ENCODE measurements at places on chromosomes 11 and 22.

- no peak for DNase-seq
Observed at GRCh38 chr11:60347084-60347797, 20.2 kb downstream of the MS4A6E start.

DNA sequence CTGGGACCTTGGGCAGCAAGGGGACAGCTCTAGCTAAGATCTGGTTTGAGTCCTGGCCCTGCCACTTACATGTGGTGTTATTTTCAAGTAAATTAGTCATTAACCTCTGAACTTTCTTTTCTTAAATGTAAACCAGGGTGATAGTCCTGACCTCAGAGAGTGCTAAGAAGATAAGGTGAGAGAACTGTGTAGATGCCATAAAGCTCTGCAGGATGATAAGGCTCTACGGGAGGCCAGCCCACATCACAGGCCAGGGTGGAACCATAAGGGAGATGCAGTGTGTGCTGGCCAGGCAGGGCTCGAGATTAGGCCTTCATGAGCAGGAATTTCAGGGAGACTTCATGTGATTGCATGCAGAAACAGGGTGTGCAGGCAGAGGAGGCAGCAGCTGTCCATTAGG is 24.2 kb downstream of the NECTIN1 start:
- DNase-seq, result no peak

DNA sequence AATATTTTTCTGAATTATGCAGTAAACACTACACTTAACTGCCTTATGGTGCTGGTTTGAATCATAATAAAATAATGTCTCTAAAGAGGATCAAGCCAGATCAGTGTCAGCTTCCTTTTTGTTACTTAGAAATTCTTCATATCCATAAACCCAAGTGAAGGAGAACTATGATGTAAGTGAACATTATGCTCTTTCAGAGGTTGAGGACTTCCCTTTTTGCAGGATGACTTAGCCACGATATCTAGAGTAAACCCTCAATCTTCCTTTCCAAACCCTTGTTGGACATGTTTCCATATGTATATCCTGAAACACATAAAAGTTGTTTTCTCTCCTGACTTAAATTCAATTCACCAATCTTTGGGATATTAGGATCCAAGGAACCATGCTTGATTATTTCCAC is 19.1 kb downstream of the OR8D1 start:
- no peak for DNase-seq

GRCh38 chr22:35746946-35747703 is 29.5 kb downstream of the APOL5 start:
- no peak for DNase-seq

DNA sequence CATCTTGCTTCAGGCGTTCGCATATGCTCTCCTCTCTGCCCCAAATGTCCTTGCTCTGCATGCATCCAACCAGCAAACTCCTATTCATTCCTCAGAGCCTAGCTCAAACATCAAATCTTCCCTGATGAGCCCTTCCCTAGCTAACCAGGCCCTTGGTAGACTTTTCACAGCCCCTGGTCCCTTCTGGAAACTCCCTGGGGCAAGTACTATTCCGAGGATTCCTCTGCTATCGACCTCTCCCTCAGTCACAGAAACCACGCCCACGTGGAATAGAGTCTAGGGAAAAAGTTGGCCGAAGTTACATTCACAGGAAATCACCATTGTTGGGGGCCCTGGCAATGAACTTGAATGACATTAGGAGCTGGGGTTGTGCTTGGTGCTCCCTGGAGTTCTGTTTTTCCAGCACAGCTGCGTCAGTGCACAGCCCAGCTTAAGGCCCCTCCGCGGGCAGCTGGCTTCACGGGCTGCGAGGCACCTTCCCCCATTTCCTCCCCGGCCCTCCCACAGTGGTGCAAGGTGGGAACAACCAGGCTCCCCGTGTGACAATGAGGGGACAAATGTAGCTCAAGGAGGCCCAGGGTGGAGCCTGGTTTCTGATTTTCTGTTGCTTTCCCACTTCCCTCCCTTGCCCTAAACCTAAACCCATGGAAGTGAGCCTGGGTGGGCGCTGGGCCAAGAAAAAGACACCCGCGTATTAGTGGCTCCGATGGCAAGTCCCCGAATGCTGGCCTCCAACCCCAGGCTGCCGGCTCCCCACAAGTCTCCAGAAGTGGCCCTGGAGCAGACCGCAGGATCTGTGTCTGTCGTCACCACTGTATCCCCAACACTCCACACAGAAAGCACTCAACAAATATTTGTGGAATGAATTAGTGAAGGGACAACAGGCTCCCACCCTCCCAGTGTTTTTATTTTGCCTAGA is 4.3 kb upstream of the ATP5MGL start:
- no peak for DNase-seq

DNA sequence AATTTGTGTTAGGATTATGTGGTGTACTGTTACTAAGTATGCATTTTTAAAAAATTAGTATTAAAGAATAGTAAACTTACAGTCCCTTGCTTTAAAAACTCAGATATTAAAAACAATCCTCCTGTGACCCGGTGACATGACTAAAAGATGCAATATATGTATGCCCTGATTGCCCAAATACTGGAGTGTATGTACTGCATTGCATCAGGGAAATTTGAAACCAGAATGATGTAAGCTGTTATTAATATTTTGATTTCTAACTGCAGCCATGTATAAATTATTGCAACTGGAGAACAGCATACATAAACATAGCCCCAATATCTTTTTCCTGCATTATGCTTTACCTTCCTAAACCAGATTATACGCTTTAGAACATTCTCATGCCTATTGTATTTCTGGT is 3.7 kb upstream of the HSPA8 start:
- no peak for DNase-seq

DNA sequence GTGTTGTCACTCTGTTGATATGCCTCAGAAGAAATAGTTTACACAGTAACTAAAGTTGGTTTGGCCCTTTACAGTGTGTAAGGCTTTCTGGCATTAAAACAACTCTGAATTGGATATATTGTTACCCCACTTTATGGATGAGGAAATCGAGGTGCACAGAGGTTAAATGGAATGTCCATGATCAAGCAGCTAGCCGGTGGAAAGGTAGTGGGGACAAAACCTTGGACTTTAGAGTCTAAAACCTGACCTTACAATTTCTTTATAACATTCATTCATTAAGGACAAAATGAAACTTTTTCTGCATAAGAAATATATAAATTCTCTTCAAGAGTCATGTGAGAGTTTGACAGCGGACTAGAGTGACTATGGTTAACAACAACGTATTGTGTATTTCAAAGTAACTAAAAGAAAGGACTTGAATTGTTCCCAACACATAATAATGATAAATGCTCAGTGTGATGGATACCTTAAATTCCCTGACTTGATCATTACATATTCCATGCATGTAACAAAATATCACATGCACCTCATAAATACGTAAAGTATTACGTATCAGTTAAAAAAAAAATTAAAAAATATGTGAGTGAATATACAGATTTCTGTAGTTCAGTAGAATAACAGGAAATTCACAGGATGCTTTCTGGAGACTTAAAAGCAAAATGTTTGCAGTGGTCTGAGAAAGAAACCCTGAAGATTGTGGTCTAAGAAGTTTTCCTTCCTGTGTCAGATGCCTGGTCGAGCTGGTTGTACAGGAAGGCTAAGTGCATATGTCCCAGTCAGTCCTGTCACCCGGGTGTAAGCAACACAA is 51.0 kb downstream of the TEAD1 start:
- no peak for DNase-seq

DNA sequence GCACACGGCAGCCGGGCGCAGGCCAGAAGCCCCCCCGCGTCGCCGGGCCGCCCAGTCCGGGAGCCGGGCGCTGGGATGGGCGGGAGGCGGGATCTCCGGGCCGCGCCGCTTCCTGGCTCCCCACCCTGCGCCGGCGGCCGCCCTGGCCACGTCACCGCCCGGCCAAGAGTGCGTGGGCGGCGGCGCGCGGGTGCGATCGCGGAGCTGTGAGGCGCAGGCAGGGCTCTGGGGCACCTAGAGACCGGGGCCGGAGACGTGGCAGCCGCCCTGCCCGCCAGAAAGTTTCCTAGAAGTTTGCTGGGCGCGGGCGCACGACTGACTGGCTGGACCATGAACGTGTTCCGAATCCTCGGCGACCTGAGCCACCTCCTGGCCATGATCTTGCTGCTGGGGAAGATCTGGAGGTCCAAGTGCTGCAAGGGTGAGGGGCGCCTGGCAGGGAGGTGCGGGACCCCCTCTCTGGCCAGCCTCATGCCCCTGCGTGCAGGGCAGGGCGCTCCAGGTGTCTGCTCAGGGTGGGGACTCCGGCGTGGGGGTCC is at the start of gene KDELR3:
TSS of gene KDELR3 (plus strand) at position 193 of the 539 bp plus-strand sequence. CDS start at position 331, 138 bp downstream.
- DNase-seq, result no peak

DNA sequence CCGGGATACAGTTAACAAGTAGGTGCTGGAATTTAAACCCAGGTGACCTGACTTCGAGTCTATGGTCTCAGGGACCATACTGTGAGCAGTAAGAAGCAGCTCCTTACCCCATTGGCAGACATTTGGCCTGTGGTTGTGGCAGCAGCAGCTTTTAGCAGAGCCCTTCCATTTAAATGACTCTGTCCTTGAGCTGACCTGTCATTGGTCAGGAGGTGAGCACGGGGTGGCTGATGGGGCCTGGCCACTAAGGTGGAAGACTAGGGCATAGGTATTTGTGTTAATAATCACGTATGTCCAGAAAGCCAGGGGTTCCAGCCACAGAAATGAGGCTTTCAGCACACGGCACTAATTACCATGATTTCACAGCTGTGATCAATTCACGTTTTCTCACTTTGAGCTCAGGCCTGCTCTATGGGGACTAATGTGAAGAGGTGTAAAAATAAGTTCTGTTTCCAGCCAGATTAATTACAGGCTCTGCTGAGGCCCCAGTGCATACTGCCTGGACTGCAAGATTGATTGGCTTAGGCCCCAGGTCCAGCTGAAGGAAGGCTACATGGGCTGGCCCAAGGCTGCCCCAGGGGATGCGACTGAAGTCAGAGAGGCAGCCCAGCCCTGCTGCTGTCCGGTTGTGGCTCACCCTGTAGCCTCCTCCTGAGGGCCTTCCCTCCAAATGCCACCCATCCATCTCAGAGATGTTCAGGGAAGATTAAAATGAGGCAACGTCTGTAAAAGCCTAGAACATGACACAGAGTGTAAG is 76.0 kb downstream of the FDX1 start:
- DNase-seq, result no peak

DNA sequence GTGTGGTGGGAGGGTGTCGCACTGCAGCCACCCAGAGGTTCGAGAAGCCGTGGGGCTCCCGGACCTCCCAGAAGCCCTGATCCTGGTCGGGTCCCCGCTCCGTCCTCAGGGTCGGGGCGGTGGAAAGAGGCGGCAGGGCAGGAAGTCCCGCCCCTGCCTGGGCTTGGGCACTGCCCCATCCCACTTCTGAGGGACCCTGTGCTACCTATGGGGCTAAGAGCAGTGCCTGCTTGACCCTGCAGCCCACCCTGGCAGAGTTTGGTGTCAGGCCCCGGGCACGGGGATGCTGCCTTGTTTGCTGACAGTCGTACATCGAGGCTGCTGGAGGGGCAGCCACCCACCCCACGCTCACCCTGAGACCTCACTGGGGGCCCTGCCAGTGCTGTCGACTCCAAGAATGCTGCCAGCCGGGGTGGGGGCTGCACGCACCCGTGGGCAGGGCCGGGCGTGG is 19.4 kb downstream of the RNH1 start:
- DNase-seq, result no peak

DNA sequence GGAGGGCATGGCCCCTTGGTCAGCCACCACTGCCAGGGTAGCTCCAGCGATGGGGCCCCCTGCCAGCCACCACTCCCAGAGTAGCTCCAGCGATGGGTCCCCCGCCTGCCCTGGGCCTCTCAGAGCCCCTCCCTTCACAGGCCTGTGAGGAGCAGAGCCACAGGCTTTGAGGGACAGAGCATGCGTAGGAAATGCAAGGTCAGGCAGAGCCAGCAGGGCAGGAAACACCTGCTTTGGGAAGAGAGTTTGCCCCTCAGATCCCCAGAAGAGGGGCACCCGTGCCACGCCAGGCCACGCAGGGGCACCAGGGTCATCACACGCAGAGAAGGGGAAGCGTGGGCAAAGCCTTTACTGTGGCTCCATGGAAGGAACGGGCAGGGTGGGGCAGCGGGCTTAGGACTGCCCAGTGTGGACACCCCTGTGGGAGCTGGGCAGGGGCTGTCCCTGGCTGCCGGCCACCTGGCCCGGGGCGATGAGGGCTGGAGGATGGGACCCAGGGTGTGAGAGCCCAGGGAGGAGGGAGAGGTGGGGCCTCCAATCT is 477.8 kb downstream of the BRD1 start:
- DNase-seq, result no peak

All from cerebellar nuclear complex (tissue), 1 donor.